Effector CD4-positive, alpha-beta T cell (primary cell): ENCODE measurements at places on chromosomes 6 and 20.
A peak's percentile ranks its signal among the peaks of the same experiment; 100 is the strongest.

DNA sequence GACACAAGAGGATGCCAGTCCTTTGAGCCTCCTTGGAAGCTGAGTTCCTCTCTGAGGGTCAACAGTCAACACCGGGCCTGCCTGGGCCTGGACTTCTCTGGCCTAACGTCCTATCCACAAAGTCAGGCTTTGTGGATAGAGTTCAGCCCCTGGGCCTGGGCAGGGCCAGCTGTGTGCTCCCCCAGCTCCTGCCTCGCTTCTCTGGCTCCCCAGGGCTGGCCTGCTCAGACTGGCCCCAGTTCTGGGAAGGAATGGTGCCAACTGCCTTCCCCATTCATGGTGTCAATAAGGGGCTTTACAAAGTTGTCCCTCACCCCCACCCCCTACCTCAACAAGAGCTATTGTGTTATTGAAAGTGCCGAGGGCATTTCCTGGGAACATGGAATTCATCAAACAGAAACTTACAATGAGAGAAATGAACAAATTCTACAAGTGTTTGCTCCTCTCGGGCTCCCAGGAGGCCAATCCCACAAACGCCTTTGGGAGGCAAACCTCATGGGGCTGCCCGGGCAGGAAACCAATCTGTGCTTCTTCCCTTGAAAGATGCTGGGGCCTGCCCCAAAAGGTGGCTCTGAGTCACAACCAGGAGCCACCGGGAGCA, 26.5 kb upstream of the PPP1R14C start:
- no peak for DNase-seq

- DNase-seq: no peak
Measured at GRCh38 chr20:39398656-39399055, 436.5 kb downstream of the DHX35 start.

DNA sequence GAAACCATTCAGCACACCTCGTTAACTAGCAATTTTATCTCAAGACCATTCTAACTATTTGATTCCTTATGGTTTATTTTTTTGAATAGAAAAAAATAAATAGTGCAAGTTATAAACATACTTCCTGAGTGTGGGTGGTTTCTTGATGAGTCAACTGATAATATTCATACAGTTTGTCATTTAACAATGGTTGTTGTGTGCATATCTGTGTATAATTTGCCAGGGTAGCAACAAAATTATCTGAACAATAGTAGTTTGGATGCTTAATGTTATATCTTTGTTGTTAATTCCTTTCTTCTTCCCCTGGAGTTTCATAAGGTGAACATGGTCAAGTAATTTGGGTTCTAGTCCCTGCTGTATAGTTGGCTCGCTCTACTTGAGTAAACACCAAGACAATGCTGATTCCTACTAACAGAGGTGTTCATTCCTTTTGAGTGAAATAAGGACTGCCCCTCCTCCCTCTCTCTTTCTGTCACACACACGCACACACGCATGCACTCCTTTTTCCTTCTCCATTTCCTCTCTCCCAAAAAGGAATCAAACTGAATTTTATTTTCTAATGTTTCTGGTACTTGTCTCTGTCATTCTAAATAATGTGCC, 938.1 kb upstream of the EPHA7 start:
- no peak for DNase-seq

DNA sequence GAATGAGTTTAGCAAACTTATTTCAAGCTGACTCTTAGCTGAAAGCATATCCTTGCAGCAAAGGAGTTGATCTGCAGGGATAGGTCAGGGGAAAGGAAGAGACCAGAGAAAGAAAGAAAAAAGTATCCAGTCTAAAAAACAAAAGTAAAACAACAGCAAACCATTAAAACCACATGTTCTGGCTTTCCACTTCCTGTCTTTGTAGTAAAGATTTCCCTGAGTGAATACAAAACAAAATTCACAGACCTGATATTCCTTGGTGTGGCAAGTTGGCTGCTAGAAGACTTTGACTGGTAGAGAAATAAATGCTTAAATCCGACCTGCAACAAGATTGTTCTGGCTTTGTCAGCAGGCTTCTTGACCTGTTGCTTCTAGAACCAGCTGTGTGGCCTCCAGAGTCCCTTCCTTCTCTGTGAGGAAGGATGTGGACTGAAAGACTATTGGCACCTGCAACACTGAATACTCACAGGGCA, 23.4 kb upstream of the MCM3 start:
- no peak for DNase-seq

GRCh38 chr6:5345324-5345723, 84.0 kb downstream of the FARS2 start:
- DNase-seq: no peak

DNA sequence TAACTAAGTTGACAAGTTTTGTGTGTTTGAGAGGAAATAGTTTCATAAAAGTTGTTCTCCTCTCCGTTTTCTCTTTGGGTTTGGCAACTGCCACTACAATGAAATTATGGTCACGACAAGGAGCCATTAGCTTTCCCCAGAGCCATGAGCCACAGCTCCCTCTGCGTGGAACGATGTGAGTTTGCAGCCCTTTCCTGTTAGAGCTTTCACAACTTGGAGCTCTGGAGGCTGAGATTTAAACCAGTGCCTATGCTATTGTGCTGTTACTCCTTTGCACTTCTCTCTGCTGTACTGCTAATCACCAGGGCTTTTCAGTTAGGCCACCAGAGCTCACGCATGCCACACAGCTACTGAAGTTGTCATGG, 29.3 kb upstream of the TXNDC5 start:
- no peak for DNase-seq

DNA sequence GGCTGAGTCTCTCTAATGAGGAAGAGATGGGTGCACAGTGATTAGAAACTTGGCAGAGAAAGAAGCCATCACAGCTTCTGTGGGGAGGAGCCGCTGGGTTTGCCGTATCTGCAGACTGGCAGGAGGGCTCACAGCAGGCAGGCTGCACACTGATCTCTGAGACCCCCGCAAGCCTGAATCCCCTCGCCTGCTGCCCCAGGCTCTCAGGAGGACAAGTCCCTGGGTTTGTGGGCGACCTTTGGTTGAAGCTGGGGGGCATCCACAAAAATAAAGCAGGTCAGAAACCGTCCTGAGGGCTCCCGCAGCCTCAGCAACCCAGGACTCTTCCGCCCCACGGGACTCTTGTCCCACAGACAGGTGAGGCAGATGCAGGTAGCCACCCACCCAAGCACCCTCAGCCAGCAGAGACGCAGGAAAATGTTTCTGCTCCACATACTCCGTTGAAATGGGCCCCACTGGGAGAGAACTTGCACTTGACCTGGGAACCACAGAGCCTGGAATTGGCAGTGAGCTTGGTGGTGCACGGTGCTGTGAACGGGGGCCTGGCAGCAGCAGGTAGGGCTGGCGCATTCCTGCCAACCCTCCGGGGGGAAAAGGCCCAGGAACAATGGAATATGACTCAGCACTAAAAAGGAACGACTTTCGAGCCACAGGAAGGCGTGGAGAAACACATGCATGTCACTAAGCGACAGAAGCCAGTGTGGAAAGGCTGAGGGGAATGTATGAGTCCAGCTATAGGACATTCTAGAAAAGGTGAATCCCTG, 89.9 kb downstream of the YTHDF1 start:
- no peak for DNase-seq

- DNase-seq: no peak
Measured at GRCh38 chr20:36307412-36308325, 1.5 kb downstream of the DLGAP4 start.

DNA sequence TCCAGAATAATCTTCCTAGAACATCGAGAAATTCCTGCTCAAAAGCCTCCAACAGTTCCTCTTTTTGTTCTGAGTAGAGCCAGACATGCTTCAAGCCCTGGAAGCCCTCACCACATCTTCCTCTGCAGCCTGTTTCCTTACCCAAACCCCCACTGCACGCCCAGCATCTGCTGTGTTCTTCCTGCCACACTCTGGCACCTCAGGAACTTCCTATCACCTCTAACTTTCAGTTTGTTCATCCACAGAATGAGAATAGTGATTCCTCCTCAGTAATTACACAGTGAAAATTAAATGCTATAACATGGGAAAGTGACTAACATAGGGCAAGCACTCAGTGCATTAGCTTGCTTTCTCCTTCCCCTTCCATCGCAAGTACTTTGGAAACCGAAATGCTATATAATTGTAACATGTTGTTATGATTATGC, 26.3 kb downstream of the C6orf89 start:
- no peak for DNase-seq

GRCh38 chr6:82362144-82362543, 1.5 kb upstream of the TPBG start:
- no peak for DNase-seq

DNA sequence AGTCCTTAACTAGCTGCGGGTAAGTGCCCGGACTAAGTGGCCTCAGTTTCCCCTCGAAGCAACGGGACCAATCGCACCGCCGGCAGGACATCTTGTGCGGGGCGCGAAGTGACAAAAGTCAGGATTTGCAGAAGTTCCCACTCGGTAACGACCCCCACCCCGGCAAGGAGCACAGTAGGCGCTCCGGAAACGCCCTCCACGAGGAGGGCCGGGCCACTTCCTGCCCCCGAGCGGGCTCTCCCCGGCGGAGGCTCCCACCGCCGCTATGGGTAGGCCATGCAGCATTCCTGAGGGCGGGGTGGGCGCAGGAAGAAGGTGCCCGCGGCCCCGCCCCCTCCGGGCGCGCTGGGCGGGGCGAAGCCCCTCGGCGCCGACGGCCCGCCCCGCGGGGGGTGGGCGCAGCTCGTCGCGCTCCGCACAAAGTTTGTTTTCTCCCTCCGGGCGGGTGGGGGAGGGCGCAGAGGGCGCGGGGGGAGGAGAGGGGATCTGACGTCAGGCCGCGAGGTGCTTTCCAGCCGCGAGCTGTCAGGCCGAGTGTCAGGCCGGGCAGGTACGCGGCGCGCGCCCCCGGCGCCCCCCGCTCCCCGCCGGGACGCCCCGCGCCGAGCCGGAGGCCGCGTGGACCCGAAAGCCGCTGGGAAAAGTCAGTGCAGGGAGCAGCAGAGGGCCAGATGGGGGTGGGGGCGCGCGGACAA, at the start of gene TGIF2:
TSS of gene TGIF2 (plus strand) at position 495 of the 695 bp plus-strand sequence. CDS start 5,178 bp downstream, outside the sequence.
- DNase-seq: peak; percentile 87

- DNase-seq: no peak
Measured at GRCh38 chr6:44680202-44680720, 292.8 kb downstream of the CDC5L start.

GRCh38 chr6:75735491-75736186, 13.4 kb upstream of the MYO6 start:
- DNase-seq: no peak

DNA sequence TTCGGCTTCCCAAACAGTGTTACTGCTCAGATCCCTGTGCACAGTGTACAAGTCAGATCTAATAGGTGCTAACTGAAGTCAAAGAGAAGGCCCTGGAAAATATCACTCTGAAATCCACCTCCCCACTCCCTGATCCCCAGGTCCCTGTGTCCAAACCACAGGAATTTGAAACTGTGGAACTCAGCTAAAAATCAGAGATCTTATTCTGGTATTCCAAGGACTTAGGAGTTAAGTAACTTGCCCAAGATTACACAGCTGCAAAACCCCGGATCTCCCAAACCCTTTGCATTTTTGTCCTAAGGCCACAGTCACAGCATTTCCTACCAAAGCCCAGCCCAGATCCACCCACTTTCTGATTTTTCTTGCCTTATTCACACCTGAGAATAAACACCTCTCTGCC, 32.3 kb upstream of the SLC23A2 start:
- DNase-seq: no peak

DNA sequence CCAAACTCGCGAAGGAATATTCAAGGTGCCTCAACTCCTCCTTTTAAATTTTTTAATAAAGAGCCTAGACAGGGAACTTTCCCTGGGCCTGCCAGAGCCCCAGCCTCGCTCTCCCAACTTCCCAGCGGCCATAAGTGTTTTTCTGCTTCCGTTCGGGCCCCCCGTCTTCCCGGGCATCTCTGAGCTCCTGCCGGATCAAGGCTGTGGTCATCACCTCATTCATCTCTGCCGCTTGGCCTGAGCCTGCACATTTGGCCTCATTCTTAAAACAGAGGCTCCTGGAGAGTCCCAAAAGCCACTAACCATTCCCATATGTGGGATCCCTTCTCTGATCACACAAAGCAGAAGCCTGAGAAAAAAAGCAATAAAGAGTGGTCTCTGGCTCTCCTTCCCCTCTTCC, 969.1 kb upstream of the DEFB115 start:
- no peak for DNase-seq

DNA sequence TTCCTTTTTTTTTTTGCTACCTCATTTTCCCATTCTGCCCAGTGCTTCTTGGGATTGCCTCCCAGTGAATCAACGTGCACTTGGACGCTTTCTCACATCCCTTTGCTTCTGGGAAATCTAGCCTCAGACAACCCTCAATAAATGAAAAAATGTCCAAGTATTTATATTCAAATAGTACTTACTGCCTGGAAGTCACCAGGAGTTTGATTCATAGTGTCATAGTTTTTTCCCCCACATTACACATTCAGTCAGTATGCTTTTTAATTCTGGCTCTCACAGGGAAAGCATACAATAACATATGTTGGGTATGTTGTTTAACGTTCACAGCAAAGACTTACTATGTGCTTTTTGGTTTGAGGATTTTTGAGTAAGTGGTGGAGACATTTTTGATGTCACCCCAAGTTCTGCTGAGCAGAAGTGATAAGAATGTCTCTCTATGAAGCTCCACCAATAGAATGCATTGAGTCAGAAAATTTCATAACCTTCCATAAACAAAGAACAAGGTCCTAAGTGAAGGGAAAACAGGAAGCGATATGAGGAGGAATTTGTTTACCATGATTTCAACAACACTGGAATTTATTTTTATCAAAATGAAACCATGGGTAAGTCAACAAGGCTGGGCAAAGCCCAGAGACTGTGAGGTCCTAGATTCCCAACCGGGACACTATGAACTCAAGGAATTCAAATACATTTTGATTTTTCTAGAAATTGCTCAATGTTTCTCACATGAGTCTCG, 301.2 kb upstream of the BMP2 start:
- DNase-seq: no peak

GRCh38 chr6:87968435-87969278, 79.0 kb upstream of the SPACA1 start:
- no peak for DNase-seq
